ENCODE measurements at places on chromosomes 5 and 9. TPM values are rescaled to one million over a fixed set of nuclear protein-coding genes. Genes with fewer than 3 reads are reported as not detected.

DNA sequence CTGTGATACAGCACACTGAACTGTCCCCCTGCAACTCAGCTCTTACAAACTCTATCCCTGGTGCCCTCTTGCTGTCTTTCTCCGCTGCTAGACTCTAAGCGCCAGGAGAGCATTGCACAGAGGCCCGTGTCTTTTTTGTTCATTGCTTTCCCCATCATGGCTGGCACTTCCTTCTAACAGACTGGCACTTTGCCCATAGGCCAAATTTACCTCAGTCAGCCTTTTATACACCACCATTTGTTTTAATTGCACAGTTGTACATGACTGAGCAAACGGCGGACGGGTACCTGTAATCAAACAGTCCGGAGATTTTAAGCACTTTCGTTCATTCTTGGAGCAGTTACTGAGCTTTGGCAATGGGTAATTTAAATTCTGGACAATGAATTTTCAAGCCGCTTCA, 102.2 kb upstream of the CLINT1 start:
- no peak for DNase-seq

DNA sequence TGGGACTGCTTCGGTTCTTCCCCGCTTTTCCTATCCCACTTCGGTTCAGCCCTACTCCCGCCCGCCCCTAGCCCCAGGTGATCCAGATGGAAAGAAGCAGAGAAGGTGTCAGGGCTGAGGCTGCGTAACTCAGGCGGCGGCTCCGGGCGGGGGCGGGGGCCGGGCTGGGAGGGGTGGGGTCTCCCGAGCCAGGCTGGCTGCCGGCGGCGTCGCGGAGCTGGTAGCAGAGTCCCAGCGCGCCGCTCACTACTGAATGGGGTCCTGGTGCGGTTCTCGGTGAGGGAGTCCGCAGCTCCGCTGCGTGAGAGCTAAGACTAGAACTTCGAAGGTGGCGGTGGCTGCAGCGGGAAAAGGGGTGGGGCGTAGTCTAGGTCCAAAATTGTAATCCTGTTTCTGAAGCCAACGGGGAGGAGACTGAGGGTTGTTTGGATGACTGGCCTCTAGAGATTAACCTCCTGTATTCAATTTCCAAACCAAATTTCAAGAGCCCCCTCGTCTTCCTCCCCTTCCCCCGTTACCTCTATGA, 1.4 kb downstream of the PRR16 start:
- peak; percentile 18 for DNase-seq

- no peak for DNase-seq
Observed at GRCh38 chr9:21402386-21403251, 6.3 kb upstream of the IFNA8 start.

The DDX46 gene
- total RNA-seq, result 36.3 TPM

GRCh38 chr9:136493567-136493971, 10.7 kb upstream of the SEC16A start:
- DNase-seq, result no peak

The PRLR gene
- 6.2 TPM for total RNA-seq

GRCh38 chr9:7894231-7894630, 94.7 kb upstream of the DMAC1 start:
- DNase-seq, result no peak

DNA sequence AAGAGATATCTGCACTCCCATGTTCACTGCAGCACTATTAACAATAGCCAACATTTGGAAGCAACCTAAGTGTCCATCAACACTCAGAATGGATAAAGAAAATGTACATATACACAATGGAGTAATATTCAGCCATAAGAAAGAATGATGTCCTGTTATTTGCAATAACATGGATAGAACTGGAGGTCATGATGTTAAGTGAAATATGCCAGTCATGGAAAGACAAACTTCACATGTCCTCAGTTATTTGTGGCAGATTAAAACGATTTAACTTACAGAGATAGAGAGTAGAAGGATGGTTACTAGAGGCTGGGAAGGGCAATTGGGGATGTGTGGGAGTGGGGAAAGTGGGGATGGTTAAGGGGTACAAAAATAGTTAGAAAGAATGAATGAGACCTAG, 110.3 kb upstream of the PCSK5 start:
- no peak for DNase-seq

The ARHGEF28 gene
- 67.2 TPM for total RNA-seq

DNA sequence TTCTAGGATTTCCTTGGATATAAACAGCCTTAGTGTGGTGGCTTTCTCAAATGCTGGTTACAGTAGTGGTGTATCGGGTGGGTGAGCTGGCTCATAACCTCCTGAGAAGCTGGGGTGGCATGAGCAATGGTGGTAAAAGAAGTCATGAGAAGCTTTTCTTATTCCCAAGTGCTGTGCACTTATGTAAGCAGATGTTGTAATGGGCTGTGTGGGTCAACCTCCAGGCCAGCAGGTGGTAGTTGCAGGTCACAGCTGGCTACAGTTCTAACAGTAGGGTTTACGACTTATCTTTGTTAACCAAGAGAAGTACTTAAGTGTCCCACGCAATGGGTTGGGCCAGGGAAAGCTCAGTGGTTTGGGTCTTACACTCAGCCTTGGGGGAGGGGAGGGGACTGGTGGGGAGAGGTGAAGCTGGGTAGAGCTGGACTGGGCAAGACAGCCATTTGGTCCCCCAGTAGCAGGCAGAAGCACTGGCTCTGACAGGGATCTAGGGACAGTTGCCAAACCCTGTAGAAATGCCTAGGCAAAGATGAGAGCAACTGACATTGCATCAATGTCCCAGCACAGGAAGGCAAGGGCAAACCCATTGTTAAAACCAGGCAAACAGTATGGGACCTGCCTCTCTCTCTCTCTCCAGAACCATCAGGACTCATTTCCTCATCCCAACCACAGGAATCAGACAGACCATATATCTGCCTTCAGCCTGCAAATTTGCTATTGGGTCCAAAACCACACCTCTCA, 76.8 kb downstream of the RNF130 start:
- DNase-seq, result no peak

The SLC23A1 gene
- 0.78 TPM for total RNA-seq

The SLC36A3 gene
- total RNA-seq, result not detected

DNA sequence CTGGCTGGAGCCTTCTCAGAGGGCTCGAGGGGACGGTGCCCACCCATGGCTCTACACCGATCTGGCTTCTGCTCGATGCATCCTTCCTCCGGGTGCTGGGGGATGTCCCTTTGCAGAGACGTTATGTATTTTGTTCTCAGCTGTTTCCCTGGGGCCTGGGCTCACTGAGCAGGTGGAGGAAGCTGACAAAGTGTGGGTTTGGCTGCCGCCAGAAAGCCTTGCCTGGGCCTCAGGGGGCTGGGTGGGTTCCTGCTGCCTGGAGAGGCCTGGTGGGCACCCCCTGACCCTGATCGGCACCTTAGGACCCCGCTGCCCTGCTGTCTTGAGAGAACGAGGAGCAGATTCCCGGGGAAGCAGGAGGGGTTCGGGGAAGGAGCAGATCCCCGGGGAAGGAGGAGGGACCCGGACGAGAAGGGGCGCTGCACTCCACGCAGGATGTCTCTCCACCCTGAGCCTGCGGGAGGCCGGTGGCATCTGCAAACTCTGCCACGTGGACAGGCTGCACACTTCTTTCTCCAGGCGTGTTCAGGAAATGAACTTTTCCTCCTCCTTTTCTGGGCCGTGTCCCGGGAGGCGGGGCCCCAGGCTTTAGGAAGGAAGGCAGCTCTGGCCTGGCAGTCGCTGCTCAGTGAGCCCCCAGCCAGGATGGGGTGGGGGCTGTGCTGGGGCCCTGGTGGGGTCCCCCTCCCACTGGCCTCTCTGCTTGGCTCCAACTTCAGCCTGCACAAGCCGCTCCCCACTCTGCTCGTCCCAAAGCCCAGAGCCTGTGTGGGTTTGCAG, 148.9 kb downstream of the RXRA start:
- DNase-seq, result peak; percentile 39

The FBP2 gene
- 3.1 TPM for total RNA-seq

The GRM6 gene
- not detected for total RNA-seq

DNA sequence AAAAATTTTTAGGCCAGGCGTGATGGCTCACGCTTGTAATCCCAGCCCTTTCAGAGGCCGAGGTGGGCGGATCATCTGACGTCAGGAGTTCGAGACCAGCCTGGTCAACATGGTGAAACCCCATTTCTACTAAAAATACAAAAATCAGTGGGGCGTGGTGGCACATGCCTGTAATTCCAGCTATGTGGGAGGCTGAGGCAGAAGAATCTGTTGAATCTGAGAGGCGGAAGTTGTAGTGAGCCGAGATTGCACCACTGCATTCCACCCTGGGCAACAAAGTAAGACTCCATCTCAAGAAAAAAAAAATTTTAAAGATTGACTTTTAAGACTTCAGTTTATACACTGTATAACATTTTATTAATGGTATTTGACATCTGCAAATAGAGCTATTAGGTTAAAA, 60.1 kb upstream of the GNAQ start:
- DNase-seq, result no peak

The GABRP gene
- not detected for total RNA-seq

DNA sequence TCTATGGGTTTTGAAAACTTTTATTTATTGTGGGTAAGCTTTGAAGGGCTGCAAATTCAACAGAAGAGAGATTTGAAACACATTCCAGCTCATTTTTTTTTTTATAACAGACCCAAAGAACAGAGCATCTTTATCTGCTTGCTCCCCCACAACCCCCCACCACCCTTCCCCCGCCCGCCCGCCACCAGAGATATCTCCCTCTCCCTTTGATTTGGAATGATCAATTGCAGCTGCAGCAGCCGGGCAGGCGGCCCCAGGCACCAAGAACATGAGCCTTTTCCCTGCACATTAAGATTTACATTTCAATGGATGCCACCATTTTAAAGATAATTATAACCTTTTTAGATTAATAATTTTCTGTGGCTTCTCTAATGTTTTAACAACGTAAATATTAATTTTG, 510.9 kb downstream of the ZNF608 start:
- DNase-seq, result no peak

GRCh38 chr5:132764671-132765238, 12.3 kb downstream of the SEPTIN8 start:
- DNase-seq, result no peak

GRCh38 chr9:76087976-76088375, 197.5 kb downstream of the PCSK5 start:
- DNase-seq, result no peak

The CDC25C gene
- not detected for total RNA-seq

DNA sequence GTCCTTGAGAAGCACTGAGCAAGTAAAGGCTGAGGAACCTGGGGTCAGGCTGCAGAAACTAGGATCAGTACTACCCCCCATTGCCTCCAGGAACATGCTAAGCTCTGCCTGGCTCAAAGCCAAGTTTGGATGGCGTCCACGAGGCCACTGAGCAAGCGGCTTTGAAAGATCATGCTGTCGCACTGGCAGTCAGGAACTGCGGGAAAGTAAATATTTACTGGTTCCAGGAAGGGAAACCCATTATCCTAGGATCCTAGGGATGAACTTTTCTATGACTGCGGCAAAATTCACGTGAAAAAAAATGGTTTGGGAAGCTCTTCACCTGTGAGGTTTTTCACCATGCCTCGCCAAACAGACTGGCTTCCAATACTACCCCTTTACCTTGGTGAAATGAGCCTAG, 75.3 kb upstream of the PJA2 start:
- peak; percentile 65 for DNase-seq

DNA sequence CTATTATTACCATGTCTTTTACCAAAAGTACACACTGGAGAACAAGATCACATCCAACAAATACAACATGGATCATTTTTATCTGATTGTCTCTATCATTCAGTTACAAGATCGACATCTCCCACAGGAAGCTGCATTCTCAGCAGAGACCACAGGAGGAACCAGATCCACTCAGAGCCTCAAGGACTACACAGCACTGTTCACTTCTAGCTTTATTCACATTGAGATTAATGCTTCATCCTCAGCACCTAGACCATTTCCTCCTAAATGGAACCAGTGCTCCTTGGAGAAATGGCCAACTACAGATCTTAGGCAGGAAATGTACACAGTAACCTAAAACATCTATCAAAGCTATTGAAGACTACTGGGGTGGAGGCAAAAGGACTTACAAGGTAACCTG, 13.3 kb upstream of the C5orf15 start:
- DNase-seq, result no peak
